HTR-8/SVneo (cell line): ENCODE measurements at places on chromosomes 4 and X.

DNA sequence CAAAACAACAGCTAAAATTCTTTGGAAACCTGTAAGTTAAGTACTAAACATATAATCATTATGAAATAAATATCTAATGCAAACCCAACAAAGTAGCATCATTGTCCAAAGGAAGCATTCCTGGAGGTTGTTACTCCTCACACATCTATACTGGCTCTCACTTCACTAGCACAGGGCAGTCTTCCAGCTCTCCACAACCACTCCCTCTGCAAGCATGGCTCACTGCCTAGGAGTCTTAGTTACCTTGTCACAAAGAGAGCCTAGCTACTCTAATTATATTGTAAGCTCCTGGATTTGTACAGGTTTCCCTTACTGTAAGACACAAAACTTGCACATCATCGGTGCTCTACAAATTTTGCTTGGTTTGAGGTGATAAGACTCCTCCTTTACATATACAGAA lies 76.1 kb downstream of the AMMECR1 start:
- DNase-seq = no peak

- no peak for DNase-seq
These were observed 34.2 kb downstream of the DCK start for GRCh38 chr4:71027611-71028010.

DNA sequence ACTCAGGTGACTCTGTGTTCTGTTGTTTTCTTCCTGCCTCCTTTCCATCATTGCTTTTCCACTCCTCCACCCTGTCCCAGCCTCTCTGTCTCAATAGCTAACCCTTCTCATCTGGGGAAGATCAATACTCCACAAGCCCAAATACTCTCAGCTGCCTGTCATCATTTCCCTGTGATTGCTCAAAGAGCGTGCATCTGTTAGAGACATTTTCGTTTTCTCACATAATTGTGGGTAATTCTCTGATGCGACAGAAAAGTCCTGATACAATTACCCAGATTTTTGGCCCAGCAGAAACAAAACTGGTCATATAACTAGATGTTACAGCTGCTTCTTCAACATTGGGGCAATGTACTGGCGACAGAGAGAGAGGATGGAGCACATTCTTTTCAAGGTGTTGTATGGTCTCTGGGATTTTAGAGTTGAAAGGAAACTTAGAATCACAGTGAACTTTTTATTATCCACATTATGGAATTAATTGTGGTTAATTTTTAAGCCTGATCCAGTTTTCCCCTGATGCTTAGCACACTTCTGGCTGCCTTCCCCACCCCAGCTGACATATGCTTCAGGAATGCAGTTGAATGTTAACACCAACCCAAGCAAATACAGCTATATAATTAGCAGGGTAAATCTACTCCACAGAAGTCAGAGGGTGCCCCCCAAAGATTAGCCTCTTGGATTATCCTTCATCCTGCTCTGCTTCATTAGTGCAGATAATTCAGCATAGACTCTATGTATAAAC lies 171.4 kb upstream of the ANXA3 start:
- DNase-seq = no peak

DNA sequence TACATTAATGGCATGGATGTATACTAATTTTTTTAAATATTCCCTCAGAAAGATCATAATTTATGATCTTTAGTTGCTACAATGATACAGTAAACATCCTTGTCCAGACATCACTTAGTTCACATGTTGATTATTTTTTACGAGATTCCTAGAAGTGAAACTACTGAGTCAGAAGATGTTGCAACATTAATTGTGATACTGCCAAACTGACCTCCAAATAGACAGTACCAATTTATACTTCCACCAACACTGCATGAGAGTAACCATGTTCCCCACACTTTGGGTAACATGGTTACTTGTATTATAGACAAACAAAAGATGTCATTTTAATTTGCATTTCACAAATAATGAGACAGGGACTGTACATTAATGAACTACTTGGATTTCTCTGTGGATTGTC lies 19.6 kb downstream of the RCHY1 start:
- no peak for DNase-seq

- DNase-seq = no peak
These were observed 110.7 kb downstream of the GNL3L start for GRCh38 chrX:54640736-54641135.

GRCh38 chr4:57020467-57021101 lies 41.9 kb downstream of the POLR2B start:
- DNase-seq = peak; percentile 22

DNA sequence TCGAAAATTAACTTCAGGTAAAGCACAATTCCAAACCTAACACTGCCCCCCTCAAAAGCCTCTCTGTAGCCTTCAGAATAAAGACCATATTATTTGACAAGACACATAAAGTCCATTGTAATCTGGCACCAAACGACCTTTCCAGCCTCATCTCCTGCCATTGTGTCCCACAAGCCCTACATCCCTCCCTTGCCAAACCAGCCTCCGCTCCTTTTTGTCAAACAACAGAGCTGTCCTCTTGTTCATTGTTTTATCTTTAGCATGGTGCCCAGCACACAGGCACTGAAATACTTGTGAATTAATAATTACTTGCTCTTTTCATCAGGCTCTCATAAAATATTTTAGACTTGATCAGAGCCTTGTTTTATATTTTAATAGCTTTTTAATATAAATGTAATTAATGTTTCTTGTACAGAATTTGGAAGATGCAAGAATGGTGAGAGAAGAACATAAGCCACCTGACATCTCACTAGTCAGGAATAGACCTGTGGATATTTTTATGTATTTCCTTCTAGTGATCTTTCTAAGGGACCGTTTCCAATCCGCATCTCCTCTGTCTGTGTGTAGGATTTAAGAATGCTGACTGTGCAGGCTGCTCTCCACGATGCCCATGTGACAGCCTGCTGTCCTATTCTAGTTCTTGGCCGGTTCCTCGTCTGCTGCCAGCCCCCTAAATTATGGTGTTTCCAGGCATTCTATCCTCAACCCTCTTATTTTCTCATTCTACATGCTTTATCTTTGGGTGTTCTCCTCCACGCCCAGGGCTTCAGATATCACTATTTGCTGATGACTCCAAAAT lies 3.0 kb upstream of the IRF2 start:
- no peak for DNase-seq

DNA sequence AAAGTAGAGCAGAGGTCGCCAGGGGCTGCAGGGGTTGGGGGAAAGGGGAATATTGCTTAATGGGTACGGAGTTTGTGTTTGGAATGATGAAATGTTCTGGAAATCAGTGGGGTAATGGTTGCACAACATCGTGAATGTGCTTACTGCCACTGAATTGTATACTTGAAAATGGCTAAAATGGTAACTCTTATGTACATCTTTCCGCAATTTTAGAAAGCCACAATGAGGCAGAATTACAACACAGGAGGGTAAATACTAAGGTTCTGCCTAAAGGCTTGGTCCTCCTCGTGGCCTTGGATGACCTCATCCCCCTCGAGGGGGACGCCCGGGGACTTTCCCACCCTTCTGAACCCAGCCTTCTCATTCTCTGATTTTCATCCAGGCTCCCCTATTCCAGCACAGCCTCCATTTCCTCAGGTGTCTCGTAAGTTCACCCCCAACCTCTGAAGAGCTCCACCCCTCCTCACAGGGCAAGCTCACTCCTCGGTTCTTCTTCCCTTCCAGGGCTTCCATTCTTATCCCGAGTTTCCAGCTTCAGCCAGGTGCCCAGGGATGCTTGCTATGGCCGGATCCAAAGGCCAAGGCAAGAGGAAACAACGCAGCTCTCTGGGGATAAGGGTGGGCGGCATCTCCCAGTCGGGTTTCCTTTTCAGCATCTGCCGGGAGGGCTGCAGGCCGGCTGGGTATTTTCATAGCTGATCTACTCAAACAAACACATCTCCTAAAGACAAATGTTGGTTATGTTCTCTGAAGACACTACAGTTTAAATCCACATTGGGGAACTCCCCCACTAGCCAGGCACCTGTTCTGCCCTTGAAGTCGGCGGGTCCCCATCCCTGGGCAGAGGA lies 71.3 kb upstream of the ACSL1 start:
- no peak for DNase-seq

GRCh38 chrX:67558267-67558666 lies 14.4 kb downstream of the AR start:
- no peak for DNase-seq

DNA sequence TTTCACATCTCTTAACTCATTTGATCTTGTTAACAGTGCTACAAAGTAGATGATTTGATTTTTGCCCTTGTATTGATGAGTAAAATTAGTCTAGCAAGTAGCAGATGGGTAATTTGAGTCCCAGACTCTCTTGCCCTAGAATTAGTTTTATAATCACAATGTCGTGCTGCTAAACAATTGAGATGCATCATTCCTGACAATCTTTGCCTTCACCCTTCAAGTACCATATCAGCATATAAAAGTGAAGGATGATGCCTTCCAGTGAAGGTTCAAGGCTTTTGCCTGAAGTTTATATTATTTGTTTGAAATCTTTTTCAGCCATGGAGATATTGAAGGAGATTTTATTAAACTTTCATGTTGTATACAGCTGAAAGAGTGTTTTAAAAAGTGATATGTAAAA lies 141.4 kb downstream of the GRID2 start:
- DNase-seq = no peak
